ENCODE measurements at places on chromosomes 3 and 15. TPM values are rescaled to one million over a fixed set of nuclear protein-coding genes. Genes with fewer than 3 reads are reported as not detected.

FOXB1 gene
- total RNA-seq, result 0.74 TPM

SLC22A13 gene
- total RNA-seq, result 0.57 TPM

DNA sequence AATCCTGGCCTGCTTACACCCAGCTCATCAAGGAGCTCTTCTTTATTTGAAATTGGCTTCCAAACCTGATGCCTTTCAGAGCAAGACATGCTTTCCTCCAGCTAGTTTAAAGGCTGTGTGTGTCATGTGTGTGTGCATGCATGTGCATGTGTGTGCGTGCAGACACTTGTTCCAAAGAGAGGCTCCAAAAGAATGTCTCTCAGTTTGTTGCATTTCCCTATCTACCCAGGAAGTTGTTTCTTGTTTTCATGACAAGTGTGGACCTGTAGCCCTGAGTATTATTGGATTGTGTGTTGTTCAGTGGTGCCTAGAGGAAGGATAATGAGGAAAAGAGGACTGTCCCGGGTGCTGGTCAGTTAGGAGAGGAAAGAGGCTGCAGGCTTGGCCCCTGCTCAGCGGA, 240.0 kb downstream of the THSD4 start:
- no peak overlapping the region for H3K4me3 ChIP-seq
- no peaks in the 10 kb centered on the region for H3K27me3 ChIP-seq
- no peaks in the 10 kb centered on the region for H3K36me3 ChIP-seq
- no peak overlapping the region for H3K27ac ChIP-seq

DNA sequence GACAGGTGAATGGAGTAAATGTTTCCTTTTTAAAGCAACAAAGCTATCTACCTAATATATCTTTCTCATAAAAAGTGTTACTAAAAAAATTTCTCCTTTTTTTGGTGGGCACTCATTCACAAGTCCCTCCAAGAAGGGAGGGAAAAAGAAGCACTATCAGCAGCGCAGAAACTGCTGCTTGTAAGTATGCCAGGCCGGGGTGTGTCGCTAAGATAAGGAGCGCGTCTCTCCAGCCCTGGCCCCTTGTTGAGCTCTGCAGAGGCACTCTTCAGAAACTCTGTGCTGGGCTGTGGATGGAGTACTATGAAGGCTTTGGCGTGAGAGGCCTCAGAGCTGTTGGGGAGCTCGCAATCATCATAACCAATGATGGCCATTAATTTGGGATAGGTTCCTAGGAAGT, 49.1 kb downstream of the ZDHHC3 start:
- H3K27ac ChIP-seq, result no peak overlapping the region
- no peaks in the 10 kb centered on the region for H3K4me1 ChIP-seq
- no peak for DNase-seq
- H3K27me3 ChIP-seq, result no peaks in the 10 kb centered on the region
- peaks cover 9% of the 10 kb centered on the region for H3K36me3 ChIP-seq
- H3K4me3 ChIP-seq, result no peak overlapping the region

DNA sequence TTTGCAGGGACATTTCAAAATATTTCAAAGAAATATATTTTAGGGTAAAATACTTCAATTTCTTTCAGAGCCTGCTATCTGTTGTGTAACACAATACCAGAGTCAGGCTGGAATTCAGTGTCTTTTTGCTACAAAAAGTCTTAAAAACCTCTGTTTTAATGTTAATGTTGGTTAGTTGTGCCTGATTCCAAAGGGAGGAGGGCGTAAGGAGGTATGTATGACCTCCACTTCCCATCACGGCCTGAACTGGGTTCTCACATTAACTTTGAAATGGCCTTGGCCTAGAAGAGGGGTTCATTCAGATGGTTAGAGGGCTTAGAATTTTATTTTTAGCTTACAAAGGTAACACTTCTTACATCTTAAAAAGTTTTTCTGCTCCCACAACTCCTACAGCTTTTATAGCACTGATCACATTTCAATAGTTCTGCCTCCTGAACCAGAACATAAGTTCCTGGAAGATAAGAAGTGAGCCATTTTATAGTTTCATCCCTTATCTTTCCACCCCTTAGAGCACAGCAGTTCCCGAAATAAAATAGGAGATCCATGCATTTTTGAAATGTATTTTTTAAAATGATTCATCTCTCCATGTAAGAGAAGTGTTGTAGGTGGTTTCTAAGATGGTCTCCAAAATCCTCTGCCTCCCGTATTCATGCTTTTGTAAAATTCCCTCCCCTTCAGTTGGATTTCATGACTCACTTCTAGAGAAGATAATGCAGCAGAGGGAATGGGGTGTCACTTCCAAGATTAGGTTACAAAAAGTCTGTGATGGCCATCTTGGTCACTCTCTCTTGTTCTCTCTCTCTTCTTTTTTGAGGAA, 543.1 kb upstream of the NECTIN3 start:
- H3K36me3 ChIP-seq, result no peaks in the 10 kb centered on the region
- H3K27ac ChIP-seq, result no peak overlapping the region
- no peaks in the 10 kb centered on the region for H3K4me1 ChIP-seq
- H3K27me3 ChIP-seq, result no peaks in the 10 kb centered on the region
- H3K4me3 ChIP-seq, result no peak overlapping the region

GAP43 gene
- not detected for total RNA-seq

DNA sequence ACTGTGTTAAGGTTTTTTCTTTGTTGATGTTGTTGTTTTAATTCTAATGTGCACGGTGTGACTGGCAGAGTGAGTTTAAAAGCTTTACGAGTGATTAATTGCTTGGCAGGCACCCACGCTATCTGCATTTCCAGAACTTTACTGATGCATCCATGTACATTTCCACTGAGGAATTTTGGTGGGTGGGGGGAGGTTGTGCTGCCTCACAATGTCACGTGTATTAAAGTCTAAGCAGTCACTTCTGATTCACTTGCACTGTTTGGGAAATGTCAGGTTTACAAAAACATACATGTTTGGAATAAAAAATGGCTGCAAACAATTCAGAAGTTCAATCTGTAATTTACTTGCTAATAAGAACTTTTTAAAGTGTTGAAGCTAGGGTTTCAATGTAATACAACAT, 38.5 kb upstream of the CTDSPL start:
- H3K27ac ChIP-seq, result no peak overlapping the region
- no peaks in the 10 kb centered on the region for H3K4me1 ChIP-seq
- H3K36me3 ChIP-seq, result no peaks in the 10 kb centered on the region
- DNase-seq, result no peak
- H3K4me3 ChIP-seq, result no peak overlapping the region
- H3K27me3 ChIP-seq, result peaks cover 23% of the 10 kb centered on the region

BCL2A1 gene
- total RNA-seq, result 34.6 TPM

ZNF660 gene
- 2.0 TPM for total RNA-seq

GRCh38 chr3:14366248-14366647, 36.2 kb upstream of the SLC6A6 start:
- DNase-seq, result no peak
- H3K4me1 ChIP-seq, result peaks cover 2% of the 10 kb centered on the region
- H3K27me3 ChIP-seq, result peaks cover 4% of the 10 kb centered on the region
- H3K27ac ChIP-seq, result no peak overlapping the region
- H3K36me3 ChIP-seq, result no peaks in the 10 kb centered on the region

DNA sequence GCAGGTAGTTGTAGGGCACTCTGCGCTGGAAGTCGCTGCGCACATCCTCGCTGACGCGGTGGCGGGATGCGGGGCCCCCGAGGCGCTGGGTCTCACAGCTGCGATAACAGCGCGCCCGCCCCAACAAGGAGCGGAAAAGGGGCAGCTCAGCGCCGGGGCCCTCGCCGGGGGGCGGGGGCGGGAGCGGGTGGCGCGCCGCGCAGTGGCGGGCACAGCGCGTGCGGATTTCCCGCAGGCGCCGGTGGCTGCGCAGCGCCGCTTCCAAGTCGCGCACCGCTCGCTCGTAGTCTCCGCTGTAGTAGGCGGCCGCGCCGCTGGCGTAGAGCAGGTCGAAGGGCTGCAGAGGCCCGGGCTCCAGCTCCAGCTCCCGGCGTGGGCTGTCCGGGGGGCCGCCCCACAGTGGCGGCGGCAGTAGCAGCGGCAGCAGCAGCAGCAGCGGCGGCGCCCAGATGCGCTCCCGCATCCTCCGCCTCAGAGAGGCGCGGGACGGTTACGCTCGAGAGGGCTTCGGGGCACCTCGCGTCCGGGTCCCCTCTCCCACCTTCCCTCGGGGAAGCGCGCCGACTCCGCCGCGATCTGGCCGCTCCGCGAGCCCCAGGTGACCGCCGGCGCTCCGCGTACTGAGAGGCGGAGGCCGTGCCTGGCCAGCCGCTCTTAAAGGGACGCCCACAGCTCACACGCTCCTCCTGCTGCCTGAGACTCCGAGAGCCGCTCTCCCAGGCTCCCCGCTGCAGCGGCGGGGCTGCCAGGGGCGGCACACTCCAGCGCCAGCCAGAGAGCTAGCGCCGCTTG, at the start of gene P3H2:
TSS of gene P3H2 (minus strand) at position 629 of the 792 bp plus-strand sequence. CDS start at position 463, 166 bp downstream.
- H3K4me3 ChIP-seq, result peak within 1 kb of the TSS; percentile 47
- H3K27me3 ChIP-seq, result peaks cover 57% of the 10 kb centered on the region
- peaks cover 4% of the 10 kb centered on the region for H3K4me1 ChIP-seq

DNA sequence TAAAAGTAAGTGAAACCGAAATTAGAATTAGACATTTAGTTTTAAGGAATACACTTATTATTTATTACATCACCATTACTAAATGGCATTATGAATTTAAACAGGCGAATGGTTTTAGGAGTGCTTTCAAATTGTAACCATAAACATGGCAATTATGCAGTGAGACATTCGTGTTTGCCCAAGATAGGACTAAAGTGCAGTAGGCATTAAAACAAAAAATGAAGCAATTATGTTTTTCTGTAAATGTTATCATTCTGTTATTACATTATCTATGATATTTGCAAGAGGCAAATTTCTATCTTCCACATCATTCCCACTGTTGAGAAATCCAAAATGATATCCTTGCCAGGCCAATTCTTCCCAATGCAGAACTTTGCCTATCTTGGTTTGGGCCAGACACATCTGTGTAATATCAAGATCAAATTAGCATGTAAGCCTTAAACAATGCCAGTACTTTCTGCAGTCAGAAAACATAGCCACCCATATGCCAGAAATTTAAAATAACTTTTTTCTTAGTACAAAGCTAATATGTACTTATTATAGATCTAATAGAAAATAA, 156.9 kb downstream of the ATP8B4 start:
- no peak for DNase-seq
- no peaks in the 10 kb centered on the region for H3K4me1 ChIP-seq
- no peak overlapping the region for H3K27ac ChIP-seq
- H3K4me3 ChIP-seq, result no peak overlapping the region
- peaks cover 4% of the 10 kb centered on the region for H3K27me3 ChIP-seq

GRCh38 chr15:29708519-29708918, 113.7 kb downstream of the TJP1 start:
- no peak for DNase-seq
- H3K27me3 ChIP-seq, result peaks cover 11% of the 10 kb centered on the region
- H3K36me3 ChIP-seq, result no peaks in the 10 kb centered on the region

GRCh38 chr15:67967871-67968431, 86.2 kb upstream of the PIAS1 start:
- H3K4me3 ChIP-seq, result peak overlapping the region; percentile 70
- no peak overlapping the region for H3K27ac ChIP-seq
- no peaks in the 10 kb centered on the region for H3K36me3 ChIP-seq
- peaks cover 4% of the 10 kb centered on the region for H3K4me1 ChIP-seq
- DNase-seq, result peak; percentile 38
- peaks cover 52% of the 10 kb centered on the region for H3K27me3 ChIP-seq

CA12 gene
- total RNA-seq, result not detected

GRCh38 chr3:42807929-42808328, 1.3 kb upstream of the ACKR2 start:
- peaks cover 3% of the 10 kb centered on the region for H3K36me3 ChIP-seq
- peaks cover 13% of the 10 kb centered on the region for H3K4me1 ChIP-seq

- no peak overlapping the region for H3K4me3 ChIP-seq
- H3K27me3 ChIP-seq, result peaks cover 2% of the 10 kb centered on the region
- no peak overlapping the region for H3K27ac ChIP-seq
- DNase-seq, result no peak
- peaks cover 5% of the 10 kb centered on the region for H3K4me1 ChIP-seq
Observed at GRCh38 chr3:12544652-12545472, 437 bp downstream of the MKRN2OS start.

- H3K4me3 ChIP-seq, result no peak overlapping the region
- H3K27ac ChIP-seq, result no peak overlapping the region
Observed at GRCh38 chr3:54243056-54243931, 120.9 kb downstream of the CACNA2D3 start.

DNA sequence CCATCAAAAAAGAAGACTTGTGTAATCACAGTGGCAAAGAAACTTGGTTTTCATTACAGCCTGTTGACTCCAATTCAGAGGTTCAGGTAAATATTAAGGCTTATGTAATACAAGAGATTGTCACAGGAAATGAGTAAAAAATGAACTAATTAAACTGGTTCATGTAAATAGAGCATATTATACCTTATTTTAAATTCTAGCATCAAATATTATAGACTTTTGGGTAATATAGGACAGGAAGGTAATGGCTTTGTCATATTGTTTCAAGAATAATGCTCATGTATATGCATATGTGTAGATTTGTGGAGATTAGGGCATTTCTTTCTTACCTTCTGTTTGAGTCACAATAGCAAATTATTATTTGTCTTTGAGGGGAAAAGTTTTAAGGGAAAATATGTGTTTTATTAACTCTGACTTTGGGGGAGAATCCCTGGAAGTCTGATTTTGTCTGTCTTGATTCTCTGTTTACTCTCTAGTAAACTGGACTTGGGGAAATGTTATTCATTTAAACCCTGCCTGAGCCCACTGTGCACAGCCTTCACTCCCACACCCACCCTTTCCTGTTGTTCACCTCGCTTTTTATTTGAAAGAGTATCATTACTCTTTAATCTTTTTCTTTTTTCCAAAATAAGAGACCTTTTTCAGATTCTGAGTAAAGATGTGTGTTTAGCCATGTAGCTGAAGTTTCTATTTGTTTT, 43.0 kb downstream of the RASA2 start:
- no peak for DNase-seq
- peak overlapping the region; percentile 26 for H3K4me3 ChIP-seq
- H3K27me3 ChIP-seq, result no peaks in the 10 kb centered on the region

SPTBN5 gene
- total RNA-seq, result 1.1 TPM

GRCh38 chr3:7779331-7779730, 722.3 kb upstream of the LMCD1 start:
- no peak overlapping the region for H3K27ac ChIP-seq
- no peaks in the 10 kb centered on the region for H3K4me1 ChIP-seq
- no peaks in the 10 kb centered on the region for H3K27me3 ChIP-seq
- no peak overlapping the region for H3K4me3 ChIP-seq
- no peak for DNase-seq

GRCh38 chr3:58633157-58633865, 33.3 kb downstream of the FAM3D start:
- no peaks in the 10 kb centered on the region for H3K4me1 ChIP-seq
- DNase-seq, result no peak
- H3K27ac ChIP-seq, result no peak overlapping the region
- H3K27me3 ChIP-seq, result no peaks in the 10 kb centered on the region

GRCh38 chr3:126287536-126288241, 69.5 kb downstream of the KLF15 start:
- H3K4me1 ChIP-seq, result no peaks in the 10 kb centered on the region
- DNase-seq, result no peak
- H3K27me3 ChIP-seq, result peaks cover 42% of the 10 kb centered on the region
- H3K27ac ChIP-seq, result no peak overlapping the region

DNA sequence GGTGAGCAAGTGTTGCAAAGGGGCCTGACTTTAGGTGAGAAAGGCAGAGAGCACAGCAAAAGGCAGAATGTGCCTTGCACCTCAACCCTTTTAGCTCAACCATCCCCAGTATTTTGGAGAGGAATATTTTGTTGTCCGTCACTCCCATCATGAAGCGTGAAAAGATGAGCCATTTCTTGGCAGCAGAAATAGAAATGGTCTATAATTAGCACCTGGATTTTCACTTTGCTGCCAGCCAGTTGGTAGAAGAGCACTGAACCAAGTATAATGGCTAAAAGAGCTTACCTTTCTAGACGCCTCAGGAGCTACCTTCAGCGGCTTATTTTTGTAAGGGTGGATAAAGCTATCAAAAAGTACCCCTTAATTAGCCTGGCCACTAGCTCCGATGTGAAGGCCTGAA, 406.7 kb downstream of the OCA2 start:
- H3K36me3 ChIP-seq, result no peaks in the 10 kb centered on the region
- H3K27ac ChIP-seq, result no peak overlapping the region
- H3K4me1 ChIP-seq, result no peaks in the 10 kb centered on the region
- DNase-seq, result no peak
- H3K27me3 ChIP-seq, result no peaks in the 10 kb centered on the region

THPO gene
- total RNA-seq, result not detected
